ENCODE measurements at places on chromosomes 1 and 21.

GRCh38 chr1:45796381-45796780, 7.0 kb upstream of the MAST2 start:
- no peak for DNase-seq

DNA sequence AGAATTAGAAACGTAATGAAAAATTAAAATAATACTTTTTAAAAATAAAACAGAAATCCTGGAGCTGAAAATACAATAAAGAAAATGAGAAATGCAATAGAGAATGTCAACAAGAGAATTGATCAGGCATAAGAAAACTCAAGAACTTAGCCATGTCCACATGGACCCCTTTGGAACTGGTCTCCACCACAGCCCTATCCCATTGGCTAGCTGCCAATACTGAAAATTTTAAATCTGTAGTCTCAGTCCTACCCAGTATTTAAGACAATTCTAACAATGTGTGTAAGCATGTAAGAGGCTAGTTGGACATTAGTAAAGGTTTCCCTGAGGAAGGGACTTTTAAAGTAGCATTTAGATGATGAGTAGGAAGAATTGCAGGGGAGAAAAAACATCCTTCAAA, 25.8 kb upstream of the RRP15 start:
- no peak for DNase-seq

- peak; percentile 59 for DNase-seq
These were observed 2.8 kb downstream of the IFI16 start for GRCh38 chr1:159012495-159012894.

DNA sequence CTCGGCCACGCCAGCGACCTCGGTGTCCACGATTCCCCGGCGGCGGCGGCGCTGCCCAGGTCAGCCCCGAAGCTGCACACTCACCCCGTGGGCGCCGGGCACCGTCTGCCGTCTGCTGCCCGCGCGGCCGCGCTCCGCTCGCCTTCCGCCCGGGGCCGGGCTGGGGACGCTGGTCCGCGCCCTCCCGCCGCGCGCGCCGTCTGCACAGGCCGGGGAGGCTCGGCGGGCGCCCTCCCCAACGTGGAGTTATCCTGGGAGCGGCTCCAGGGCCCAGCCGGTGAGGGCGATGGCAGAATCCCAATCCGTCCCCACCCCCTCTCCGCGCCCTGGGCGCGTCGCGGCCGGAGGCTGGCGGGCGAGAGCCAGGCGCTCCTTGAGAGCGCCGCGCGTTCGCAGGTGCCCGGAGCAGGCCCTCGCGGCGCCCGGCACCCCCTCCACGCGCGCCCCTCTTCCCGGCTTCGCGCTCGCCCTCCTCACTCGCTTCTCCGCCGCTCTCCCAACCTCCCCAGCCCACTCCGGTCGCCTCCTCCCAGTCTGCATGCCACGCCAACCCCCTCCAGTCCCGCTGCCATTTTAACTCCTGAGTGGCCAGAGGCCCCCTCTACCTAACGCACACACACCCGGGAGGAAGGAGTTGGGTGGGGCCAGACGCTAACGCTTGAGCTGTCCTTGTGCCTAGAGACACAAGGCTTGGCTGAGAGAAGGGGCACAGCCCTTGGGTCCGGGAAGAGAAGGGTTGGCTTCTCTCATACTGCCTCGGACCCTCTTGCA, at the start of gene LRRN2:
TSS of gene LRRN2 (minus strand) at position 503 of the 771 bp plus-strand sequence. CDS start 65,746 bp downstream, outside the sequence.
- DNase-seq: peak; percentile 9

DNA sequence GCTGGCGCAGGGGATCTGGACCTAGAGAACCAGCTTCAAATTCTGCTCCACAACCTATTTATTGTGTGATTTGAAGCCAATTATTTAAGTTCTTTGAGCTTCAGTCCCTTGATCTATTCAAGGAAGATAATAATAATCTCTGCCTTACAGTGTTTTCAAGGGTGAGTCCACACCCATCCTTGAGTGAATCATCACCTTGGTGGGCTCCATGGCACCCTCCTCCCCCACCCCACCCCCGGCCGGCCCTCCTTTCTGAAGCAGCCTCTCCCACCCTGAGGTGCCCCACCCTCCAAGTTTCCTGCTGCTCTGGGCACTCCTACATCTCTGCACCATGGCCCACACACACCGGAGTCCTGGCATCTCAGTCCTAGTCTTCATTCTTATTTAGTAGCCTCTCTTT, 38.3 kb downstream of the TCP10L start:
- no peak for DNase-seq

- DNase-seq: peak; percentile 71
These were observed 17.1 kb downstream of the RGL1 start for GRCh38 chr1:183821889-183822611.

DNA sequence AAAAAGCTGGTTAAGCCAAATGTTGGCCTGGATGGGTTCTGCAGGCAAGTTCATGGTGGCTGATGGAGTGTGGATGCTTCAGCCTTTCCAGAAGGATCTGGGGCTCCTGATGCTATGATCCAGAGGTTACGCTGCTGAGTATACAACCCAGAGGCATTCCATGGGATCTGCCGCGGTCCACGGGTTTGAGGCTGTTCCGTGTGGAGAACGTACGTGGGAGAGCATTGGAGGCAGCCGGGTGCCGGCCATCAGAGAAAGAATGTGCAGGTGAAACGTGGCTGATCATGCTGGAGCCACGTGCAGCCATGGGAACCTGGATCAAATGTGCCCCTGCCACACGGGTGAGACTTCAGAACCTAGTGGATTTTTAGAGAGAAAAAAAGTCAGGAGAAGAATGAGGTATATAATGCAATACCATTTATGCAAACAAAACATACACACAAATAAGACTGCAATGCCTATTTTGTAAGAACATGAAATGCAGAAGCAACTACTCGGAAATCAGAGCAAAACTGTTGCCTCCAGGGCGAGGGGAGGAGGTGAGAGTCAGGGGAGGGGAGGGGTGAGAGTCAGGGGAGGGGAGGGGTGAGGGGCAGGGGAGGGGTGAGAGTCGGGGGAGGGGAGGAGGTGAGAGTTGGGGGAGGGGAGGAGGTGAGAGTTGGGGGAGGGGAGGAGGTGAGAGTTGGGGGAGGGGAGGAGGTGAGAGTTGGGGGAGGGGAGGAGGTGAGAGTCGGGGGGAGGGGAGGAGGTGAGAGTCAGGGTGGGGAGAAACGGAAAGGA, 116.5 kb upstream of the C1orf174 start:
- DNase-seq: no peak

DNA sequence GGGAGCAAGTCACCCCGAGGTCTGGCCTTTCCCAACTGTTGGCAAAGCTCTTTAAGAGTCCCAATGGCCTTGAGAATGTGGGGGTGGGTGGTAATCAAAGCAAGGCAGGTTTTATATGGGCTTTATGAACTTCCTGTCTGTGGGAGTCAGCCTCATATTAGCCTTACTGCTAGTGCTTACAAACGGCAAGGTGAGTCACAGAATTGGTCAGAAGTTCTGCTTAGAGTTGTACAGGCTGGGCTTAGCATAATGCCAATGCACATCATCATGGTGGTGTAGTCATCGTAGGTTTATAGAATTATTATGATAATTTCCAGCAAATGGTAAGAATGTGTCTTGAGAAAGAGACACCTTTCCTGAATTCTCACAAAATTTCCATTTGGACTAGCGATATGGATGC, 192.7 kb upstream of the KIAA0040 start:
- no peak for DNase-seq

- peak; percentile 65 for DNase-seq
These were observed 33.7 kb downstream of the TBX15 start for GRCh38 chr1:118954301-118954905.

GRCh38 chr21:41970106-41970391, 16.2 kb upstream of the C2CD2 start:
- no peak for DNase-seq

DNA sequence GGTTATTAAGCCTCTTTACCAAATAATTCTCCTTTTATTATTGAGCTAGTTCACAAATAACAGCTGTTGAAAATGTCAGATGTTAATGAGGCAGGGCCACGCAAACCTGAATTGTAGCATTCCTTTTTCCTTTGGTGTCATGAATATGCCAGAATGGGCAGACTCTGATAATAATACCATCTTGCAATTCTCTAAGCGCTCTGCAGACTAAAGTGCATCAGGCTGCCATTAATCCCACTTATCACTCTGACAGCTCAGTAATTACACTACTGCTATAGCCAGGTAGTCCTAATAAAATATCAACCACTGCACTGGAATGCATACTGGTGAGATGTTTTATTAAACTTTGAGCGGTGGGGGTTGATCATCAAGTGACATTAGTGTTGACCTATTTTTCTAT, 177.7 kb downstream of the DPYD start:
- no peak for DNase-seq

DNA sequence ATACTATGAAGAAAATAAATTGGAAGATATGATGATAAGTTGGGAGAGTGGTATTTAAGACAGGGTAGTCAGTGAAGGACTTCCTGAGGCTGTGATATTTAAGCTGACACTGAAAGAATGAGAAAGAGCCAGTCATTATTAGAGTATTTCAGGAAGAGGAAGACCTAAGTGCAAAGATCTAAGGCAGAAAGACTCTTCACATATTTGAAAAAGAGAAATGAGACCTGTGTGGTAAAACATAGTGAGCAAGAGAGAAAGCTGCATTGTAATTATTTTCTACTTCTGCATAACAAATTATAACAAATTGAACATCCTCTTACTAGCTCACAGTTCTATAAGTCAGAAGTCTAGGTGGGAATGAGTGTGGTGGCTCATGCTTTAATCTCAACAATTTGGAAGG, 34.6 kb upstream of the DOCK7 start:
- peak; percentile 3 for DNase-seq

DNA sequence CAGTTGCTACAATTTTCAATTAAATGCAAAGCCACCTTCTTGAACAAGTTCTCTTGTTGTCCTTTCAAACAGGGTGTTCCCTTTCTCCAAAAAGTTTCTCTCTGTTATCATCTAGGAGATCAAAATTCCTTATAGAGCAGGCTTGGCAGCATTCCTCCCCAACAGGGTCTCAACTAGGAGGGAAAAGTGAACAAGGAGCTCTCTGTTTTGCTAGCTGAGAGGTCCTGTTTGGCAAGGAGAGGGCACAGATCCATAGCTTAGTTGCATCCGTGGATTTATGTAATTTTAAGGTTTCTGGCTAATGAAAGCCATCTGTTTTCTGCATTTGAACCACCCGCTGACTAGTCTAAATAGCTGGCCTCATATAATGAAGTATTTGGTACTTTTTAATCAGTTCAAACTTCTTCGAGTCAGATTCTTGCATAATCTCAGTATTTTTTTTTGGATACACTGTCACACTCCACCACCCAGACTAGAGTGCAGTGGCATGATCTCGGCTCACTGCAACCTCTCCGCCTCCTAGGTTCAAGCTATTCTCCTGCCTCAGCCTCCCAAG, 54.0 kb downstream of the APP start:
- DNase-seq: peak; percentile 55

DNA sequence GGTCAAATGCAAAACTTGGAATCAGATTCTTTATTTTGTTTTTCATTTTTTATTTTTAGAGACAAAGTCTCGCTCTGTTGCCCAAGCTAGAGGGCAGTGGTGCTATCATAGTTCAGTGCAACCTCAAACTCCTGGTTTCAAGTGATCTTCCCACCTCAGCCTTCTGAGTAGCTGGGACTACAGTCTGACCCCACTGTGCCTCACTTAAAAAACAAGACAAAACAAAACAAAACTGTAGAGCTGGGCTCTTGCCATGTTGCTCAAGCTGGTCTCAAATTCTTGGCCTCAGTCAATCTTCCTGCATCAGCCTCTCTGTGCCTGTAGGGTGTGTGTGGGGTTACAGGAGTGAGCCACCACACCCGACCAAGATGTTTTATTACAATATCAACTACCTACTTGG, 396.0 kb upstream of the USP24 start:
- no peak for DNase-seq

DNA sequence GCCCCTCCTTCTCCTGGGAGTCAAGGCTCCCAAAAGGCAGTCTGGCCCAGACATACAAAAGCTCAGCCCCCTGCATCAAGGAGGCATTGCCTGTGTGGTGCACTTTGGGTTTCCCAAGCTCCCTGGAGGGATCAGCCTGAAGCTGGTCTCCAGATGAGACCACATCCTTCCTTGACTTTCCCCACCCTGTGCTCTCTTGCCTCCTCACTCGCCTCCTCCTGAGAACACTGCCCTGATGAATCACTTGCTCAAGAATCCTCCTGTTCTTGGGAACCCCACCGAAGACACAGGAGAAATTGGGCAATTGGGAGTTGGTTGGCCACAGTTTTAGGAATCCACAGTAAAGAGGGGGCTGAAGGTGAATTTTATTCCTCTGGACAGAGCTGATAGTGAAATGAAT, 34.8 kb upstream of the LYST start:
- peak; percentile 91 for DNase-seq

- DNase-seq: no peak
These were observed 2.7 kb downstream of the AMPD2 start for GRCh38 chr1:109622137-109622892.

DNA sequence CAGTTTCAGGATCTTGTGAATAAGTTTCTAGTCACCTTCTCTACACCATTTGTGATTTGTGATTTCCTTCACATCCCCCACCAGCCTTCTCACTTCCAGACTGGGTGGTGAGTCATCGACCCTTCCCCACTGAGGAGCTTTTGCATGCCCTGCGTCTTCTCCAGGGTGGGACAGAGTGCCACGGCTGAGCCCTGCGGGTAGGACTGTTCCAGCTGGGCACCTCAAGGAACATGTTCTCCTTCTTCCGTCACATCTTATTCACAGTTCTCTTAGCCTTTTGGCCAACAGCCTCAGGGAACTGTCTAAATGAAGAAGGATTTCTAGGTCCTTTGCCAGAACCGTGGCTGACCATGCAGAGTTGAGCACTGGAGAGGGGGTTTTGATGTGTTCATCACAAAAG, 116.5 kb downstream of the TMEM53 start:
- DNase-seq: peak; percentile 39

- DNase-seq: peak; percentile 48
These were observed 416.3 kb upstream of the USP24 start for GRCh38 chr1:55631509-55631908.

DNA sequence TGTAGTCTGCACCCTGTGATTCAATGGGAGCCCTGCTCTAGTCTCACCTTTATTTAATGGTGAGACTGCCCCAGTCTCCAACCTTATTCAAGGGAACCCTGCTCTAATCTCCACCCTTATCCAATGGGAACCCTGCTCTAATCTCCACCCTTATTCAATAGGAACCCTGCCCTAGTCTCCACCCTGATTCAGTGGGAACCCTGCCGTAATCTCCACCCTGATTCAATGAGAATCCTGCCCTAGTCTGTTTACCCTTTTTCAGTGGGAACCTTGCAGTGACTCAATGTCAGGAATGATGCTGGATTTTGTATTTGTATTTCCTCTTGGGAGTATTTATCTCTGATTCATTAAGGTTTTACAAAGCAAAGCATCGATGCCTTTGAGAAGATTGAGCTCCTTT, 39.5 kb downstream of the TRPM2 start:
- DNase-seq: no peak

GRCh38 chr21:36487641-36488307, 7.9 kb upstream of the CLDN14 start:
- DNase-seq: no peak

- DNase-seq: no peak
These were observed 30.0 kb downstream of the TMCC2 start for GRCh38 chr1:205257735-205258134.

Data from EL (cell line).